ENCODE measurements at places on chromosomes 1 and 21.
A peak's percentile ranks its signal among the peaks of the same experiment; 100 is the strongest.

- no peak for DNase-seq
Observed at GRCh38 chr1:21909286-21909759, 27.8 kb downstream of the HSPG2 start.

GRCh38 chr1:12059722-12060464 lies 3.2 kb upstream of the TNFRSF8 start:
- DNase-seq: no peak

GRCh38 chr1:202562444-202563060 lies 147.7 kb downstream of the SYT2 start:
- no peak for DNase-seq

DNA sequence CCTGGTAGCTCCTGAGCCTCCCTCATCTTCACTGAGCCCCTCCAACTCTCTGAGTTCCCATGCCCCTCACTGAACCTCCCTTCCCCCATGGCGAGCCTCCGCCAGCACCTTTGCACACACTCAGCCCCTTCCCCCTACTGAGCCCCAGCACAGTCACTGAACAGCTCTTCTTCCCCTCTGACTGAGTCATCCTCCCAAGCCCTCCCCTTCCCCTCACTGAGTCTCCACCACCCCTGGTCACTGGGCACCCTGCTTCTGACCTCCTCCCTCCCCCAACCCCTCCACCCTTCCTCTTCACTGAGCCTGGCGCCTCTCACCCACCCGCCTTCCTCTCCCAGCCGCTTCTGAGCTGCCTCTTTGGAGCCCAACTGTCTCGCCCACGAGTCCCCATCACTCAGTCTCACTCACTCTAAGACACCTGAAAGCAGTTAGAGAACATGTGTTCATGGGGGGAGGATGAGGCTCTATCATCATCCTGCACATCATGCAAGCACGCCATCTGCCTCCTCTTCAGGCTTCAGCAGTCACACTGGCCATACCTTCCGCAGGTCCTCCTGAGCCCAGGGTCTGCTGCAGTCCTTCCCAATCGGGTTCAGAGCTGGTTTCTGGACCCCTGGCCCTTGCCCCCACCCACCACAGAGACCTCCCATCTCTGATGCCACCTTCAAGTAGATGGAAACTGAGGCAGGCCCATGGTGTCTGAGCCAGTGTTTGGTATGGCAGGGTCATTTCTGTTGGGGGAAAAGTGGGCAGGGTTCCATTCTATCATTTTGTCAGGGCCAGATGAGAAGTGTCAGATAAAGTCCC lies 2.0 kb upstream of the TRNP1 start:
- no peak for DNase-seq

- DNase-seq: peak; percentile 58
Observed at GRCh38 chr1:169689395-169689794, 22.0 kb downstream of the SELL start.

GRCh38 chr21:29217818-29218291 lies 80.9 kb upstream of the BACH1 start:
- DNase-seq: no peak

GRCh38 chr1:245710961-245711903 lies 556.4 kb downstream of the KIF26B start:
- DNase-seq: no peak

- DNase-seq: no peak
Observed at GRCh38 chr1:228861832-228862180, 126.5 kb downstream of the RHOU start.

DNA sequence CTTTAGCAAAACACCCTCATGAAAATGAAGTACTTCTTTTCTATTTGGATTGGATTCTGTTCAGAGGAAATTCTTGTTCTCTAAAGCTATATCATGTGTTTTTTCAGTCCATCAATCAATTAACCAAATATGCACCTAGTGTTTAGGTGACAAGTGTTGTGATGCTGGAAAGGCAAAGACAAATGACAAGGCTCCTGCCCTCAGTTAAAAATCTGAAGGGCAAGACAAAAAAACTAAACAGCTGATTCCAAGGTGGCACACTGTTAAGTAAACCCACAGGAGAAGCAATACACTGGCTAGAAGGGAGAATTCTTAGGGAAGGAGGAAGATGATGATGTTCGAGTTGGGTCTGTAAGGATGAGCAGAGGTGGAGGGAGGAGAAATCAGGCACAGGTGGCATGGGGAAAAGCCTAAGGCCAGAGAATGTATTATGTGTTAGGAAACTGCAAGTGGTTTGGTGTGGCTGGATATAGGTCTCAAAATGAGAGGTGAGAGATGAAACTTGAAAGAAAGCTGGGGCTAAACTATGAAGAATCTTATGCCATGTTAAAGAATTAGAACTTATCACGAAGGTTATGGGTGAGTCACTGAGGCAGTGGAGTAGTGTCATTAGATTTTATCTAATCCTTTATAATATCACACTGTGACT lies 51.8 kb upstream of the GFI1 start:
- no peak for DNase-seq

DNA sequence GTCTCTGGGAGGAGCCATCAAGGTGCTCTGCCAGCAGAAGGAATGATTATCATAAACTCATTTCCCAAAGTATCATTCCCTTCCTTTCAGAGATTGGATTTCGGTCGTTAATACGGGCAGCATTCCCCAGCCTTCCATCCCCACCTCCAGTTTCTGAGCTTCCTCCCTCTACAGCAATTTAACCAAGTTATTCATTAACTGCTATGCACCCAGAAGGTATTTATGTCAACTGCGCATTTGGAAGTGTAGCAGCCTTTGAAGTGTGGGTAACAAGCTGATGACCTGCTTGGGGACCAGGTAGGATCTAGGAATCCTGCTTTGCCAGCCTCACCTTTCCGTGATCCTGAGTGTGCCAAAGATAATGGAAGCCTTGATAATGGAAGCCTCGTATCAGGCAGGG lies 172.4 kb upstream of the IGSF21 start:
- no peak for DNase-seq

DNA sequence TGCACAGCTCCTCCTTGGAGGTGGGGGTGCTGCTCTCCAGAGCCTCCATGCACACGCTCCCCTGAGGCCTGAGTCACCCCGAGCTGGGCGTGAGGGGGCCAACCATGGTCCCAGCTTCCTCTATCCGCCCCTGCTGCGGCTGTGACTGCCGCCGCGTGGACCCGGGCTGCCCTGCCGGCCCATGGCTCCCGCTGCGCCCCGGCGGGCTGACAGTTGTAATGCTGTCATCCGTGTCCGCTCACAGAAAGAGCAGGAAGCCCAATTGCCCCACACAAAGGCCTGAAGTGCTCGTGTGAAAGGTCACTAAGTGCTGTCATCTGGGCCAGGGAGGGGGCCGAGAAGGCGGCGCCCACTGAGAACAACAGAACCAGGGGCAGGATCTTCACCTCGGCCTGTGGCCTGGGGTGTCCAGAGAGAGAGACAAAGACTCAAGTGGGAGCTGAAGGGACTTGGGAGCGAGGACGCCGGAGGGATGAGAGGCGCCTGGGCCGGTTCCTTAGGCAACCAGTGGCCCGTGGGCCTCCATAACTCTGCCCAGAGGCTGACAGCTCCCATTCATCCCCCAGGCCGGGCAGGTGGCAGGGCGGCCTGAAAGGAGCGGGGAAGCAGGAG lies 31.5 kb downstream of the OLIG1 start:
- no peak for DNase-seq

DNA sequence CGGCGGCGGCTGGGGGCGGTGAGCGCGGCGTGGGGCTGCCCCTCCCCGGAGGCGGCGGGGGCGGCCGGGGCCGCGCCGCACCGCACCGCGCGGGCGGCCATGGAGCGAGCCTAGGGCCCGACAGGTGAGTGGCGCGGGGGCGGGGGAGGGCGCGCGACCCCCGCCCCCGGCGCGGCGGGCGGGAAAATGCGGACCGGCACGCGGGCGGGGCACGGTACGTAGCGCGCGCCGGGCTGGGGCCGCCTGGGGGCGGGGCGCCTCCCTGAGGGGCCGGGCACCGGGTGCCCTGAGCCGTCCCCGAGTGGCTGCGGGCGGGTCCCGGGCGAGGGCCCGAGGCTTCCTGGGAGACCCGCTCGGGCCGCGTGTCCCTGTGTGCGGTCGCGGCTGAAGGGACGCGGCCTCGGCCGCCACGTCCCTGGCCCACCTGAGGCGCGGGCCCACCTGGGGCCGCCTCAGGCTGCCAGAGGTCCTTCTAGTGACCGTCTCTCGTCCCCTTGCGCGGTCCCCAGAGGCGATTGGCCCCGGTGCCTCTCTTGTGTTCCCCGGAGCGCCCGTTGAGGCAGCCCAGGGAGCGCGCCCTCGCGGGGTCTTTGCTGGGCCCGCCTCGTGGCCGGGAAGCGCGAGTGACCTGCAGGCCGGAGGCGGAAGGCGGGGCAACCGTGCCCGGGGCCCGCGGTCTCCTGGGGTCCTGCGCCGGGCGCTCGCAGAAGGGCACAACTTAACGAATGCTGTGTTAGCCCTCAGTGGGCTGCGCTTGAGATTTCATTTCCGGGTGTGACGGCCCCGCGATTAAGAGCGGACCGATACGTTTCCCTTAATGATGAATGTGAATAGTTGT lies 500 bp downstream of the FAM20B start:
- peak; percentile 98 for DNase-seq

- no peak for DNase-seq
Observed at GRCh38 chr1:85628791-85629531, 48.4 kb downstream of the CCN1 start.

DNA sequence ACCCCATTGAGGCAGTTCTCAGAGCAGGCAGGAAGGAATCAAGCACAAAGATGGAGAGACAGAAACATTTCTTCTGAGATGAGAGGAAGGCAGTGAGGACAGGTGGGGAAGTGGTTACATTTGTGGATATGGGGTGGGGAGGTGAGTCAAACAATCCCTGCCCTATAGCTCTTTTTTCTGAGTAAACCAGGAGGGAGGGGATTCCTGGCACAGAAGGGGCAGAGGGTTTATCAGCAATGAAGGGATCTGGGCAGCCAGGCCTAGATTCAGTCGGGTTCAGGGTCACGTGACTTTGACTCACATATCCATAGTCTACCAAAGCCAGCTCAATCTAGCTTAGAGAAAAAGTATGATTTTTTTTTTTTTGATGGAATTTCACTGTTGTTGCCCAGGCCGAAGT lies 15.7 kb upstream of the PHC2 start:
- no peak for DNase-seq

Data from D341Med (cell line).